SIG-M5 (cell line): ENCODE measurements at places on chromosomes 4 and X.

- no peak for DNase-seq
These were observed 12.2 kb upstream of the FMR1 start for GRCh38 chrX:147899379-147900114.

- no peak for DNase-seq
These were observed 45.7 kb downstream of the C4orf50 start for GRCh38 chr4:5972571-5972970.

DNA sequence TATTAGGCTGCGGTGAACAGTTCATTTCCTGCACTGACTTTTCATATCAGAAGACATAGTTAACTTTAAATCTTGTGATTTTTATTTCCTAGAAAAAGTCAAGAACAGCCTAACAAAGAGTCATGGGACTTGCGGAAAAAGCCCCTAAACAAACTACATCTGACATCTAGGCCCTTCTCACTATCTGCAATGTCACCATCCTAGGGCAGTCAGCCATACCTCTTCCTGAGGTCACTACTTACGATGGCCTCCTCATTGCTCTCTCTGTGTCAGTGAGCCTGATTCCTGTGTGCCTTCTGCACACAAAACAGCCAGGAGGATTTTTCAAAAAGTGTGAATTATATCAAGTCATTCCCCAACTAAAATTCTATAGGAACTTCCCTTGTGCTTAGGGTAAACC is 22.4 kb upstream of the KIT start:
- no peak for DNase-seq

- no peak for DNase-seq
These were observed 60.7 kb downstream of the CLNK start for GRCh38 chr4:10623862-10624261.

DNA sequence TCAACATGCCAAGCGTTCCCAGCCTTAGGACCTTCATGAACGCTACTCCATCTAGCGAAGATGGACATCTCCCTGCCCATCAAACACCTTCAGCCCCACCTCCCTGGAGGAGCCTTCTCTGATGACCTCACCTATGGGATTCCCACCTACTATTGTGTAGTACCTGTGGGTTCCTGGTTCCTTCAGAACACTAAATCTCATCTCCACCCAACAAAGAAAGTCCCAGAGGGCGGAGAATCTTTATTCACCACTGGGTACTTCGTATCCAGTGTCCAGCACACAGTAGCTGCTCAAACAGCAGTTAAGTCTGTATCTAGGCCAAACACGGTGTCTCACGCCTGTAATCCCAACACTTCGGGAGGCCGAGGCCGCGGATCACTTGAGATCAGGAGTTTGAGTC is 10.1 kb downstream of the RBM47 start:
- no peak for DNase-seq

- DNase-seq, result no peak
These were observed 72.1 kb downstream of the GPR101 start for GRCh38 chrX:136961594-136962135.

DNA sequence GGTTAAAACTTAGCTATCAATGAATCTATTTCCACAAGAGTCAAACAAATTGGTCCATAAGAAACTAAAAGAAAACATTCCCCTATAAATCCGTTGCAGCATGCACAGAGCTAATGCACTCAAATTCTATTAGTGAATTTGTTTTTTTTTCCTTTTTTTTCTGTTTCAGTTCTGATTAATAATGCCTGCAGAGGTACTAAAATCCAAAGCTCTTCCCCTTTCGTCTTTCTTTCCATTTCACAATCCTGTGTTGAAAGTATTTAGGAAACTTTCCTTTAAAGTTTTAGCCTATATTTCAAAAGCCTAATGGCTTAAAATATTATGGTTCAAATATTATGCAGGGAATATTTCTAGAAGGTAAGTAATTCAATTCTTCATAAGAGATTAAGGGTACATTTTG is 45.9 kb upstream of the VEGFD start:
- no peak for DNase-seq

DNA sequence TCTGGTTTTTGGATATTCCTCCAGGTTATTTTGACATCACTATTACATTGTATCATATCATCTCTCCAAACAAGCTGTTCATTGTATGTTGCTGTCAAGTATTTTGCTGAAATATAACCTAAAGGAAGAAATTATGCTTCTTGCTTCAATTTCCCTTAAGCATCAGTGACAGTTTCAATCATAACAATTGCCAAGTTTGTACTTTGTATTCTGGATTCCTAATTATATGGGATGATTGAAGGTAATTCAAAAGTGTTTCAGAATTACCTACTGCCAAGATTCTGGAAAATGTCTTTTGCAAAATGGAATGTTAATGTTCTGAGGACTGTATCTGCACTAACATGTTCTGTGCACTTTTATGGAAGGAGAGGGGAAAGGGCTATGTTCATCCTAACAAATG is 228.7 kb downstream of the PRDM5 start:
- no peak for DNase-seq
